ENCODE measurements at places on chromosomes 16 and 17.

- DNase-seq, result no peak
Observed at GRCh38 chr16:88747588-88748301, 37.3 kb downstream of the PIEZO1 start.

DNA sequence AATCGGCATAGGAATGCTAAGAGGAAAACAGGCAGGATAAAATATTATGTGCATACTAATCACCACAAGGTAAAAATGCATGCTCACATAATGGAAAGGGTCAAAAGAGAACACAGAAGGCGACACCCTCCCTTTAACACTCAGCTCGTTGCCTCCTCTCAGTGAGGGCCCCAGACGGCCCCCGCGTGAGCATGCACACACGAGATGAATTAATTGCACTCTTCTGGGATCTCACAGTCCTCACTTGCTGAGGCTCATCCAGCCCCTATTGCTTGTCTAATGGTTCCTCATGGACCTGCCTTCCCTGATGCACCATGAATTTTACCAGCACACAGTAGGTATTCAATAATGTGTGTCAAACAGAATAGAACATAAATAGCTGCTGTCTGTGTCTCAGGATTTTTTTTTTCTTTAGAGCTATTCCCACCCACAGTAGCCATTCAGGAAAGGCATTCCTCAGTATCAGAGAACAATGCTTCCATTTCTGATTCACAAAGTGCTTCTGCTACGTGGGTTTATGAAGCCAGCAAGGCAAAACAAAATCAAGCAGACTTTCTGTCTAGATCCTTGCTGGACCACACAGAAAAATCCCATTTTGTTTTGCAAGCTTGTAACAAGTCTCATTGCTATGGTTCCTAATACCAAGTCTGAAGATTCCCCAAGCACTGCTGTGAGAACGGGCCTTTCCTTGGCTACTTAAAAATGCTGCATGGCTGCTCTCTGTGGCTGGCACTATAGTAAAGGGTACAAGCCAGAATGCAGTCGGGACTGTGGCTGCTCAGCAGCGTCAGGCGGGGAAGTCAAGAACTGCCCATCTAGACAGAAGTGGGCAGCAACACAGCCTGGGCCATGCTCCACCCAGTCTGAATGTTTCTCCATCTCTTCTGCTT is 43.6 kb downstream of the TOM1L2 start:
- no peak for DNase-seq

DNA sequence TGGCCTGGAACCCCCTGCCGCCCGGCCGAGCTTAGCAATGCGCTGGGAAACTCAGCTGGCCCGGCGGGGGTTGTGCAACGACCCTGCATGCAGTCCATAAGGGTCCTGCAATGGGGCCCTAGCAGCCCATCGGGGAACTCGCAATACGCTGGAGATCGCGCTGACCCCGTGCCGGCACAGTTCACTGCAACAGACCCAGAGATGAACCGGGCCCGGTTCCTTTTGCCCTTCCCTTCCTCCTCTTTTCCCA is 375 bp downstream of the SLC25A11 start:
- DNase-seq, result no peak

GRCh38 chr16:54846766-54847165 is 83.9 kb upstream of the IRX5 start:
- DNase-seq, result no peak

- no peak for DNase-seq
Observed at GRCh38 chr16:12228602-12229499, 252.3 kb downstream of the SNX29 start.

DNA sequence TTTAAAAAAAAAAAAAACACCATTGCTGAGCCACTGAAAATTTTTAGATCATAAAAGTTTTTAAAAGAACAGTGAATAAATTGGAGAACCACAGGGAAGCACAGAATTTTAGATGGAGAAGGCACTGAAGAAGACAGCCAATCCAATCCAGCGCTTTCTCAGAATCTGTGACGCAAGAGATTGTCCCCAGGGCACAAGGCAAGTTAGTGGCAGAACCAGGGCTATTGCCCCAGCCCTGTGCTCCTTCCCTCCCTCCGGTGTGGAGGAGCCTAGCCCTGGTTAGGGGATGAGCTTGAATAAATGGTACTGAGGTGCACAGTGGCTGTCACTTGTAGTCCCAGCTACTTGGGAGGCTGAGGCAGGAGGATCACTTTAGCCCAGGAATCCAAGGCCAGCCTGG is 108.3 kb downstream of the ZNF423 start:
- DNase-seq, result no peak

DNA sequence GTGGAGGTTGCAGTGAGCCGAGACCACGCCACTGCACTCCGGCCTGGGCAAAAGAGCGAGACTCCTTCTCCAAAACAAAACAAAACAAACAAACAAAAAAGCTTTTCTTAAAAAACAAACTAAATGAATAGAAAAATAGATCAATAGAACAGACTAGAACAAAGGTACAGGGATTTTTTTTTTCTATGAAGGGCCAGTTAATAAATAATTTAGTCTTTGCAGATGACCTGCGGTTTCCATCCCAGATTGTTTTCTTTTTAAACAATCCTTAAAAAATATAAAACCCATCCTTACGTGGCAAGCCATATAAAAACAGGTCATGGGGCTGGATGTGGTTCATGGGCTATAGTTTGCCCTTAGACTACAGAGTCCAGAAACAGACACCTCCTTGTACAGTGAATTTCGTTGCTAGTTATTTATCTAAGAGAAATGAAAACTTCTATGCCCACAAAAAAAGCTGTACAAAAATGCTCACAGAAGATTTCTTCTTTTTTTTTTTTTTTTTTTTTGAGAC is 45.4 kb downstream of the CREBBP start:
- DNase-seq, result no peak

GRCh38 chr17:63497708-63498483 is 21.0 kb downstream of the ACE start:
- no peak for DNase-seq

DNA sequence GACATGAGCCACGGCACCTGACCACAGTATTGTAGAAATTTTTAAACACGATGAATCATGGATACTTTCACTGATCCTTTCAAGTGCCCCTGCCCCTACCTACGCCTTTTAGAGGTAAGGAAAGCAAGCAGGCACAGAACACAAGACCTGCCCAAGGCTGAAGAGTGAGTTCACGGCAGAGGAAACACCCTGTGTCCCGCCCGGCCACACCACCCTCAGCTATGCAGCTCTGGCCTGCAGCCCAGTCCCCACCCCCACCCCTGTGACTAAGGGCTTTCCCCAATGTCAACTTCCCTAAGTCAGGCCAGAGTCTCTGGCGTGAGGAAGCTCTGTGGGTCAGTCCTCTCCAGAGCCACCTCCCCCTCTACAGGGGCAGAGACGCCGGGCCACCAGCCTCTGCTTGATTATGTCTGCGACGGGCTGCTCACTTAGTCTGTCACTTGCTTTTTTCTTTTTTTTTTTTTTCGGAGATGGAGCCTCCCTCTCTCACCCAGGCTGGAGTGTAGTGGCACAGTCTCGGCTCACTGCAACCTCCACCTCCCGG is 8.4 kb downstream of the SLC16A5 start:
- no peak for DNase-seq

GRCh38 chr17:46166692-46167249 is 26.5 kb downstream of the KANSL1 start:
- DNase-seq, result no peak

- DNase-seq, result no peak
Observed at GRCh38 chr17:40219594-40220338, 662 bp downstream of the WIPF2 start.

DNA sequence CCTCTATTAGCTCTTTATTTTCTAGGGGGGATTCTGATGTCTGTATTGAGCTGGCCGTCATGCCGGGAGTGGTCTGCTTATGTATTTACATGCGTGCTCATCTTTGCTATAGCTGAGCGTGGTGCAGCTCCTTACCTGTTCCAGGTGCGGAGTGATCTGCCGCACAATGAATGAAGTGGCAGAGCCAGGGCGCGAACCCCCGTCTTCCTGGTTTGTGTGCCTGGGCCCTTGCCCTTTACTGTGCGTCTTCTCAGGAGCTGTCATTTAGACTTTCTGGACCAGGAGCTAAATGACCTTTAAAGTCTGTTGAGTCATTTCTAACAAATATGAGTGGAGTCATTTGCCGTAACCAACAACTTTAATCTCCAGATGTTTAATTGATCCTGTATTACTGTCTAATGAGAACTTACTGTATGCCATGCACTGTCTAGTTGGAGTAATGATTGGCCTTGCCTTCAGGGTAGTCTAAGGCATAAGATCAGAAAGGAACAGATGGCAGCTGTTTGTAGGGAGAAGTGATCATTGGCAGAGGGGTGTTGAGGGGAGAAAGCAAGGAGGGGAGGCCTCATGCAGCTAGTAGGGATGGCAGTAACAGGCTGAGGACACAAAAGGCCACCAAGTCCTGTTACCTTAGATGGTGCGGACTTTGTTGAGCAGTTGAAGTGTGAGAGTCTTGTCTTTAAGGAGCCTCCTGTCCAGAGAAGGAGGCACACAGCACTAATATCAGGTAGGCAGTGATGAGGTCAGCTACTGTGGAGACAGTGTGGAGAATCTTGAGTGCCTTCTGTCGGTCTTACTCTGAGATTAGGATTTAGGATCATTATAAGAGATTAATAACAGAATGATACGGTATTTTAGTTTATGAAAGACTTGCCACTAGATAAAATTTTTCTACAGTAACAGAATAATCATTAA is 53.9 kb downstream of the USP10 start:
- no peak for DNase-seq

DNA sequence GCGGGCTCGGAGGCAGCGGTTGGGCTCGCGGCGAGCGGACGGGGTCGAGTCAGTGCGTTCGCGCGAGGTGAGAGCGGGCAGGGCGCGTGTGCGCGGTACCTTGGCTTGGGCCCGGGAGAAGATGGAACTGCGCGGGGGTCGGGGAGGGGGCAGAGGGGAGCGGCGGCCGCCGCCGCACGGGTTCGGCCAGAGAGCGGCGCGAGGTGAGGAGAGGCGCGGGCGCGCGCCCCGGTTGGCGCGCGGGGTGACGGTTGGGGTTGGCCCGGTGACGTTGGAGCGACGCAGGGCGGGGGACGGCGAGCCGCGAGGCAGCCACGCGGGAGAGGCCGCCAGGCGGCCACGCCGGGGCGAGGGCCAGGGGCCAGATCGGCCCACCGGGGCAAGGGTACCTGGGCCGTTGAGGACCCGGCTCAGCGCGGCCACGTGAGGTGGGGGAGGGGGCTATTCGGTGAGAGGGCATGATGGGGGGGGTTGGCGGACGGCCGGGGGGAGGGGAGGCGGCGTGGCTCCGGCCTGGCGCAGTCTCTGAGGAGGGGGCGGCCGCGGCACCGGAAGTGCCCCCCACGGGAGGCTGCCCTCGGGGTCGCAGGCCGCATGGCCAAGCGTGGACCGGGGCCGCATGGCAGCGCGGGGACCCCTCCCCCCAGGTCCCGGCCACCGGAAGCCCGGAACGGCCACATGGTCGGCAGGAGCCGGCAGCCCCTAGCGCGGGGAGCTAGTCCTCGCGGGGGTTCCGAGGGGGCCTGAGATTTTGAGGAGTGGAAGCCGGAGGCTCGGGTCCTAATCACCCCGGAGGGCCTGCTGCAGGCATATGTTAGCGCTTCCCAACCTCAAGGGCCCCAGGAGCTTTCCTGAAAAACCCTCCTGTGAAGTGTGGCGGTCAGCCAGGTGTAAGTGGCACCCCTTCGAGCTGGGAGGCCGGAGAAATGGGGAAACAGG is 527 bp downstream of the EIF5A start:
- no peak for DNase-seq

- DNase-seq, result no peak
Observed at GRCh38 chr17:53736516-53737240, 86.0 kb upstream of the KIF2B start.

DNA sequence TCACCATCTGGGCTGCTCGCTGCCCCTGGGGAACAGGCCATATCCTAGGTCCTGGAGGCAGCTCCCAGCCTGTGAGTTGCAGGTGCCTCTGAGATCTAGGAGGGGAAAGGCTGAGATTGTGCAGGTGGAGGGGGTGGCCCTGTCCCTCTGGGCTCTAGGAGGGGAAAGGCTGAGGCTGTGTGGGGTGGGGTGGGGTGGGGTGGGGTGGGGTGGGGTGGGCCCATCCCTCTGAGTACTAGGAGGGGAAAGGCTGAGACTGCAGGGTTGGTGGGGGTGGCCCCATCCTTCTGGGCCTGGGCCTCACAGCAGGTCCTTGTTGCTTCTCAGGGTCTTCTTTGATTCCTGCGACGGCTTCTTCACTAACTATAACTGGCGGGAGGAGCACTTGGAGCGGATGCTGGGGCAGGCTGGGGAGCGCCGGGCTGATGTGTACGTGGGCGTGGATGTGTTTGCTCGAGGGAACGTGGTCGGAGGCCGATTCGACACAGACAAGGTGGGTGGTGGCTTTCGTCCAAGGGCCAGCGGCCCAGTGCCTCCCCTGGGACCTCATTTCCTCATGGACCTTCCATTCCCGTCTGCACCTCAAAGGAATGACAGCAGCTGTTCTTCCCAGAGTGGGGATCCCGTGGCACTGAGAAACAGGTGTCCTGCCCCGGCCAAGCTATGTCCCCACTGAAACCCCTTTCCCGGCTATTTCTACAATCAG is 7.1 kb downstream of the ENGASE start:
- DNase-seq, result no peak

DNA sequence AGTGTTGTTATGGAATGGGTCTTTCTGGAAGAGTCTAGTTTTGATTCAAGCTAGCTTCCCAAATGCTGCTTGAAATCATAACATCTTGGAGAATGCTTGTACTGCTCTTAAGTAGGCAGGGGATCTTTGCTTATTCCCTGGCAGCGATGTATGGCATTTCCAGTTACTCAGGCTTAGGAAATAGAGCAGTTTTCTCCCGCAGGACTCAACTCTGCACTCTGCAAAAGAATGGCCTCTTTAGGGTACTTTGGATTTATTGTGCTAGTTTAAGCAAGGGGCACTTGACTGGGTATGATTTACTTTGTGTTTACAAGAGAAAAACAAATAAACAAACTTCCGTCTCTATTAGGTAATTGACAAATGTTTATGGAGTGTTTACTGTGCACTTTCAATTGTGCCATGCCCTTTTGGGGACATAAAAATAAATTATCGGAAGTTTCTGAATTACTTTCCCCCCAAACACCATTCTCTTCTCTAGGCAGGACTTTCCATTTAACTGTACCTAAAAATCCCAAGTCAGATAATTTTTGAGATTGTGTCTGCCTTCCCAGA is 164.0 kb downstream of the MAP2K6 start:
- no peak for DNase-seq

GRCh38 chr16:19804538-19805323 is 79.9 kb downstream of the GPRC5B start:
- no peak for DNase-seq

GRCh38 chr17:50332196-50332595 is 13.7 kb upstream of the XYLT2 start:
- DNase-seq, result no peak
